ENCODE measurements at places on chromosomes 3 and 15.

- DNase-seq = no peak
Observed at GRCh38 chr15:70505936-70506912, 257.1 kb downstream of the UACA start.

- DNase-seq = no peak
Observed at GRCh38 chr3:25474052-25474451, 46.0 kb downstream of the RARB start.

DNA sequence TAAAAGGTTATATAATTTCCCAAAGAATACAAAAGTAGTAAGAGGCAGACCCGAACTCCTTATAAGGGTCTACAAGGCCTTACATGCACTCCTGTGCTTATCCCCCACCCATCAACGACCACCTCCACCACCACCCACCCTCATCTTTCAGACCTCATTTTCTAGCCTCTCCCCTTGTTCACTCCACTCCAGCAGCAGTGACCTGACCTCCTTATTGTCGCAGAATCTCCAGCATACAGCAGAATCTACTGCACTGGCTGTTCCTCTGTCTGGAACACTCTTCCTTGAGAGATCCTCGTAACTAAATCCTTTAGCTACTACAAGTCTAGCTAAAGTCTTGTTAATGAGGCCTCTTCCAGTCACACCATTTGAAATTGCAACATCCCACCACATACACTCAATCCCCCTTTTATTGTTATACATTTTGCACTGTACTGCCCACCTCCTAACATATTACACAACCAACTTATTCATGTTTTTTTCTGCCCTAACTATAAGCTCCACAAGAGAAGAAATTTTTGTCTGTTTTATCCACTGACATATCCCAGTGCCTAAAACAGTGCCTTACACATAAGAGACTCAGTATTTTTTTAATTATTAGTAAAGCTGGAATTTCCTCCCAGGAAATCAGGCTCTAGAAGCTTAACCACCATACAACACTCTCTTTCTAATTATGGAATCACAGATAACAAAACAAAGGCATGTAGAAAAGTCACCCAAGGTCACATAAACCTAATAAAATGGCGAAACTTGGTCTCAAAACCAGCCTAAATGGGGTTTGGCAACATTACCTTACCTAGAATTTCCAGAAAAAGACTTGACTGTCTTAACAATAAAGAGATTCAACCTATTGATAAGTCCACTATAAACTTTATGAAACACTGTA is 40.2 kb downstream of the ZNF148 start:
- no peak for DNase-seq

DNA sequence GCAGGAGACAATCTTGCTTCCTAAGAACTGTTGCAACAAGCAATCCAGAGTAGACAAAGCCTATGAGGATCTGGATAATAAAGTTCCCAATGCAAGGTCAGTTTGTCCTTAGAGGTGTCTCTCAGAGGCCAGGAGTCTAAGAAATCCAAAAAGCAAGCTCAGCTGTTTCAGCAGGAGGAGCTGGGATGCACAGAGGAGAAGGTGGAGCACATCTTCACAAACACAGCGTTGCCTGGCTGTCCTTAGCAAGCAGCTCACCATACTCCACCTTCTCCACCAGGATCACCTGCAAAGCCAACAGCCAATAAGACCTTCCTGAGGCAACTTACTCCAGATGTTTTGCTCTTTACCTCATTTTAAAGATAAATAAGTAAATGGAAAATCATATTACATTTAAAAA is 365 bp downstream of the ZBED2 start:
- no peak for DNase-seq

DNA sequence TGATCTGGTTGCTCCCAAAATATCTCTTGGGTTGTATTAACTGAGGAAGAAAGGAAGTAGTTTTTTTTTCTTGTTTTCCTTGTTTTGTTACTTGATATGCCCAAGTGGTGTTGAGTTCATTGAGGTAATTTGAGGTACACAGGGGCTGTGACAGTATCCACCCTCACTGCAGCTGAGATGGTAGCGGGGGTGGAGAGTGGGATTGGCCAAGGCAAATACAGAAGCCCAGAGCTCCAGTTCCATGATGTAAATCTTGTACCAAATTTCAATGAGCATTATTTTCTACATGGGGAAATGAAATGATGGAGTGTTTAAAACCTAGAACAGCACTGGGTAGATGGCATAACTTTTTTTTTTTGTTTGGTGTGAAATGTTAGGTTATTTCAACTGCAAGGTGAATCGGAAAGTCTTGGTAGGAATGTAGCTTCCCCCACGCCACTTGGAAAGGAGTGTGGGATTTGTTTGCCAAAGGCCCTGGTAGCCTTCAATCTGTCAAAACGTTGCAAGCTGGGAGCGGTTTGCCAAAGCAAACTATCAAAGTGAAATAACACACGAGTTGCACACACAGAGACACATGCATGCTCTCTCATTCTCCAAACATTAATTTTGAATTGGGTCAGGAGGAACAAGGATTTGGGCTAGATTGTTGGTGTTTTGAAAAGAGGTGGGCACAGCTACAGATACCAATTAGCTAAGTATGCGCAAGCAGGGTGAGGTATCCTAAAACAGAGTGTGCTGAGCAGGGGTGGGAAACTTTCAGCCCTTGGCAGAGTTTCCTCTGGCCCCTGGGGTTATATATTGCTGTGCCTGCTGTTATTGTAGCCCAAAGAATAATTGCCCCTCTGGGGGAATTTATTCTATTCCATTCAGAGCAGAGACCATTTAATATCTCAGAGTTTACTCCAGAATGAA is 34.6 kb downstream of the THSD4 start:
- no peak for DNase-seq

DNA sequence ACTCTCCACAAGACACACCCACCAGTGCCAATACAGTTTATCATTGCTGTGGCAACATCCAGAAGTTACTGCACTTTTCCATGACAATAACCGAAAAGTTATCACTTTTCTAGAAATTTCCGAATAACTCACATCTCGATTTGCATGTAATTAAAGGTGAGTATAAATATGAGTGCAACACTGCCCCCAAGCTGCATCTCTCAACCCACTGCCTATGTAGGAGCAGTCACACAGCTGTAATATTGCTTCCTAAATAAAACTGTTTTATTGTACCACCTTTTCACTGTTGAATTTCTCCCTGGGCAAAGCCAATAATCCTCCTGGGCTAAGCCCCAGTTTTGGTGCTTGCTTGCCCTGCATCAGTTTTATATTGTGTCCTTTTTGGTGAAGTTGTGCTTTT is 601.0 kb upstream of the EPHA6 start:
- DNase-seq = no peak

DNA sequence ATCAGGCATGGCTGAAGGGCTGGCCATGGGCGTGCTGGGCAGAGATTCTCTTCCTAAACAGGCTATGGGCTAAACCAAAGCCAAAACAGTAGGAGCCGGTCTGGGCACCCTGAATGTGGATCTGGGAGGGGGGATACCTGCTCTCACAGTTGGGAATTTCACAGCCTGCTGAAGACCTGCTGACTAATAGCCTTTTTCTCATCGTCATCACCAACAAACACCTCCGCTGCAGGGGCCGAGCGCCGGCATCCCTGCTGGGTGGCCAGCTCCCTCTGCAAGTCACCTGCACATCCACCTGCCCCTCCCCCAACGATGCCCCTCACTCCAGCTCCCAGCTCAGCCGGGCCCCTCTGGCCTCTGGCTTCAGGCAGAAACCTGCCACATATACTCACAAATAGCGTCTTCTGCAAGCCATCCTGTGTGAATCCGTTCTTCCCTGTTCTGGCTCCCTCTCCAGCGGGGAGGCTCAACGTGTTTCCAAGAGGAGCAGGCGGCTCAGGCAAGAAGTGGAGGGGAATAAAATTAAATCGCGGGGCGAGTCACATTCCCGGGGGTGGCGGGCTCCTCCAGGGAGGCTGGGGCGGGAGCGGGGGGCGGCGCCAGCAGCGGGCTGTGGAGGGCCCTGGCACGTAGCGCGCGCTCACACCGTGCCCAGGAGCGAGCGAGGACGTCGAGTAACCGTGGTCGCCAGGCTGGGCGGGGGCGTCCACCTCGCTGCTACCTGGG is 466 bp downstream of the IQSEC1 start:
- DNase-seq = no peak

- DNase-seq = peak; percentile 68
Observed at GRCh38 chr3:114498539-114499370, 204.9 kb downstream of the TIGIT start.

GRCh38 chr15:68051109-68051508 is 3.0 kb upstream of the PIAS1 start:
- no peak for DNase-seq

GRCh38 chr15:66870880-66871388 is 168.9 kb downstream of the SMAD6 start:
- no peak for DNase-seq

- no peak for DNase-seq
Observed at GRCh38 chr3:134394380-134394779, 20.1 kb upstream of the AMOTL2 start.

Data from kidney tubule cell (primary cell).